RPMI7951 (cell line): ENCODE measurements at places on chromosomes 1 and 21. TPM values are rescaled to one million over a fixed set of nuclear protein-coding genes. Genes with fewer than 3 reads are reported as not detected.

GRCh38 chr1:232486454-232487207, 143.3 kb downstream of the SIPA1L2 start:
- DNase-seq = no peak

DNA sequence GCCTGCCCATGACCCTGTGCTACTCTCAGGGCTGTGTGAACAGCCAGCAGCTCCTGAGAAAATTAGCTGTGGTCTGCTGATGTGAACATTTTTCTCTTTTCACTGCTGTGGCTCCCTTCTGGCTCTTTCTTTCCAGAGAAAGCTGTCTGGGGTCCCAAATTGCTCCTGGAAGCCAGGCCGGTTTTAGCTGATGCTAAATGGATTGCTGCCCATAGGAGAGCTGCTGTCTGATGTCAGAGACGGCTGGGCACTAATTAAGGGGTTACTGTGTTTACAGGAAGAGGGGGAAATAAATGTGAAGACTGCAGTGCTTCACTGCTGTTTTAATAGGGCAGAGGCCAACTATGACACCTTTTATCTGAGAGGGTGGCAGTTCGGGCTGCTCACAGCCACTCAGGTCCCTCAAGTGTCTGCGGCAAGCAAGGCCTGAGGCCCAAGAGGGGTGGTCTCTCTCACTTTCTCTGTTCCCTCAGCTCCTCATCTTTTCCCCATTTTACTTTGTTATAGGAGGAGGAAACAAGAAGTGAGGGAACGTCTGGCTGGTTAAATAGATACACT, 106.0 kb upstream of the GNG12 start:
- no peak for DNase-seq

- DNase-seq = no peak
These were observed 2.9 kb downstream of the RRP1B start for GRCh38 chr21:43662286-43662685.

- DNase-seq = no peak
These were observed 59.5 kb downstream of the CD46 start for GRCh38 chr1:207811319-207811718.

- no peak for DNase-seq
These were observed 33.7 kb downstream of the RTCA start for GRCh38 chr1:100299521-100300222.

DNA sequence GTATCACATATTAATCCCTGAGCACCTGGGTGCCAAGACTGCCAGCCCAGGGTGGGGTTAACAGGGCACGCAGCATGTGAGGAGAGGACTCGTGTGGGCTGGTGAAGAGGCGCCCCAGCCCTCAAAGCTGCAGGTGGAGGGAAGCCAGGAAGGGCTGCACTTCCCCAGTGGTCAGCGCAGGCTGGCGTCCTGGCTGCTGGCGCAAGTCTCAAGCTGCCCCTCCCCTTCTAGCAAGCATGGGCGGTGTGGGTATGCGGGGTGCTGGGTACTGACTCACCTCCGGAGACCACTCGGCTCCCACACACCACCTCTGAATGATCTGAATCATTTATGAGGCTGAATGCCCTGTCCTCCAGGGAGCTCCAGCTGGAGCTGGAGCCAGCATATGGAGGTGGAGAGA, 44.0 kb downstream of the EIF2D start:
- DNase-seq = no peak

DNA sequence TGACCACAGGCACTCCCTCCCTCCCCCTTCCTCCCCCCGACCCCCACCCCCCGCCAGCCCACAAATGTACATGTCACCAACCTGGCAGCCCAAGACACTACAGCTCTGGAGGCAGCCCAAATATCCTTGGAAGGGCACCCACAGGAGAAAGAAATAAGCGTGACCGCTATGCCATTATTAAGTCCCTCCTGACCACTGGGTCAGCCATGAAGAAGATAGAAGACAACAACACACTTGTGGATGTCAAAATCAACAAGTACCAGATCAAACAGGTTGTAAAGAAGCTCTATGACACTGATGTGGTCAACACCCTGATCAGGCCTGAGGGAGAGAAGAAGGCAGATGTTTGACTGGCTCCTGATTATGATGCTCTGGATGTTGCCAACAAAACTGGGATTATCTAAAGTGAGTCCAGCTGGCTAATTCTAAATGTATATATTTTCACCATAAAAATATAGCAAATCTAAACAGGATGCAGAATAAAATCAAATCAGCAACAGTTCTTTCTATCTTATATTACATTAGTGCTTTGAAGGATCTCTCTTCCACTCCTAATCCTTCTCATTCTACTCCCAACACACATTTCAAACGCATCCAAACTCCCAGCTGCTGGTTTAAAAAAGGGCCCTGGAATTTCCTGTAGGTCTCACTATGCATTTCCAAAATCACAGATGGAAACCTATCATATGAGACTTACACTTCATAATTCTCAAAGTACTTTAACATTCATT, 77.4 kb upstream of the SLFNL1 start:
- DNase-seq = no peak

DNA sequence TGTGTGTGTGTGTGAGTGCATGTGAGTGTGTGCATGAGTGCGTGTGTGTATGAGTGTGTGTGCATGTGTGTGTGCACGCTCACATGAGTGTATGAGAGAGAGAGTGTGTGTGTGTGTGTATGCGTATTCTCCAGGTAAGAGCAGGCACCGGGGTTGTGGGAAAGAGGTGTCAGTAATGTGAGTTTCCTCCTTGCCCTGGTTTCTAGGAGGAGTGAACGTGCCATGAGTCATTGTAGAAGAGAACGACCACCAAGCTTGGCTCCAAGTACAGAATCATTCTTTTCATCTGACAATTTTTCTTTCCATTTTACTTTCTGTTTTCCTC, 79.1 kb downstream of the POFUT2 start:
- no peak for DNase-seq

- no peak for DNase-seq
These were observed 709.4 kb downstream of the MRPL39 start for GRCh38 chr21:24897883-24898282.

DNA sequence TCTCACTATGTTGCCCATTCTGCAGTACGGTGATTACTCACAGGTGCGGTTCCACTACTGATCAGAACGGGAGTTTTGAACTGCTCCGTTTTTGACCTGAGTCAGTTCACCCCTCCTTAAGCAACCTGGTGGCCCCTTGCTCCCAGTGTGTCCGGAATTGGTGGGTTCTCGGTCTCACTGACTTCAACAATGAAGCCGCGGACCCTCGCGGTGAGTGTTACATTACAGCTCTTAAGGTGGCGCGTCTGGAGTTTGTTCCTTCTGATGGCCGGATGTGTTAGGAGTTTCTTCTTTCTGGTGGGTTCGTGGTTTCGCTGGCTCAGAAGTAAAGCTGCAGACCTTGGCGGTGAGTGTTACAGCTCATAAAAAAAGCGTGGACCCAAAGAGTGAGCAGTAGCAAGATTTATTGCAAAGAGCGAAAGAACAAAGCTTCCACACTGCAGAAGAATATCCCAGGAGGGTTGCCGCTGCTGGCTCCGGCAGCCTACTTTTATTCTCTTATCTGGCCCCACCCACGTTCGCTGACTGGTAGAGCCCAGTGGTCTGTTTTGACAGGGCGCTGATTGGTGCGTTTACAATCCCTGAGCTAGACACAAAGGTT, 17.6 kb upstream of the PARP1 start:
- no peak for DNase-seq

- DNase-seq = no peak
These were observed 69.4 kb downstream of the VAV3 start for GRCh38 chr1:107895403-107896191.

GRCh38 chr1:29964718-29965533, 728.6 kb downstream of the PTPRU start:
- DNase-seq = peak; percentile 11

DNA sequence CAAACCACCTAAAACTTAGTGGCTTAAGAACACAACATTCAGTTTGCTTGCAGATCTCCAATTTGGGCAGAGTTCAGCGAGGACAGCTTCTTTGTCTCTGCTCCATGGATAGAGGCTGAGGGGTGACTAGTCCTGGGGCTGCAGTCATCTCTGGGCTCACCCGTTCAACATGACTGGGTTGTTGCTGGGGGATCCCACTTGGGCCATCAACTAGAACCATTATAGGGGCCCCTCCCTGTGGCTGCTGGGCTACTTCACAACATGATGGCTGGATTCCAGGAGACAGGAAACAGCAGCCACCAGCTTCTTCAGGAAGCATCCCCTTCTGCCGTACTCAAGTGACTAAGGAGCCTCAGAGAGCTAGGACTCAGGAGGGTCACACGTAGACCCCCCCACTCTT, 140.9 kb downstream of the RHOU start:
- no peak for DNase-seq

DNA sequence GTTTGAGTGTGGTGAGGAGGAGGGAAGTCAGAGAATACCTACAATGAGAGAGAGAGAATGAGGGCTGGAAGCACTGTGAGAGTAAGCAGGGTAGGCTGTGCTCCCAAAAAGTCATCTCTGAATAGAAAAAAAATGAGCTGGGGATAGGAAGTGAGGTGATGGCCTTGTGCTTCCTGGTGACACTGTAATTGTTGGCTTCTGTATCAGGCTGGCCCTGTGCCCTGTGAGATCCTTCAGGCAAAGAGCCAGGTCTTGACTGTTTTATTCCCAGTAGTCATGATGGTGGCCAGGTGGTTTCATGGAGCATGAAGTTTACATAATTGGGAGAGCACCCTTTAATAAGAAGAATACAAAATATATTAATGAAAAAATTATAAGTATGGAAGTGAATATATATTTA, 20.4 kb upstream of the SPATA6 start:
- DNase-seq = peak; percentile 44

- peak; percentile 94 for DNase-seq
These were observed 16.8 kb downstream of the LAMC1 start for GRCh38 chr1:183039985-183040447.

DNA sequence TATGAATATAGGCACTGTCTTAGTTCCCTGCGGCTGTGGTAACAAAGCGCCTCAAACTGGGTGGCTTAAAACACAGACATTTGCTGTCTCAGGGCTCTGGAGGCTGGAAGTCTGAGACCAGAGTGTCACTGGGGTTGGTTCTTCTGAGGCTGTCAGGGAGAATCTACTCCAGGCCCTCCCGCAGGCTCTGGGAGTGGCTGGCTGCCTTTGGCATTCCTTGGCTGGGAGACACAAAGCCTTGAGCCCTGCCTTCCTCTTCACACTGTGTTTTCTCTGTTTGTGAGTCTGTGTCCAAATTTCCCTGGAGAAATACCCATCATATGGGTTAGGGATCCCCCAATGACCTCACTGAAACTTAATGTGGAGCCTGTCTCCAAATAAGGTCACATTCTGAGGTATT, 38.5 kb downstream of the B3GALT5 start:
- peak; percentile 29 for DNase-seq

FAM229A gene
- 0.29 and 0.84 TPM in 2 replicates for total RNA-seq

MPZ gene
- total RNA-seq = 0.24 and 0.39 TPM in 2 replicates

HTR6 gene
- total RNA-seq = 0.10 TPM in 1 of 2 replicates, not detected in the other

OR2L8 gene
- total RNA-seq = not detected in 2 replicates
